Karpas-422 (cell line): ENCODE measurements at places on chromosomes 7 and 10. TPM values are rescaled to one million over a fixed set of nuclear protein-coding genes. Genes with fewer than 3 reads are reported as not detected.
A peak's percentile ranks its signal among the peaks of the same experiment; 100 is the strongest.

- H3K27me3 ChIP-seq, result no peaks in the 10 kb centered on the region
- no peak overlapping the region for H3K4me3 ChIP-seq
- H3K27ac ChIP-seq, result no peak overlapping the region
- DNase-seq, result no peak
- H3K4me1 ChIP-seq, result no peaks in the 10 kb centered on the region
- no peaks in the 10 kb centered on the region for H3K36me3 ChIP-seq
Measured at GRCh38 chr10:10919976-10920375, 97.7 kb upstream of the CELF2 start.

GRCh38 chr10:69279110-69279509, 814 bp downstream of the HK1 start:
- H3K4me3 ChIP-seq, result peak overlapping the region; percentile 42
- H3K36me3 ChIP-seq, result no peaks in the 10 kb centered on the region
- peaks cover 31% of the 10 kb centered on the region for H3K4me1 ChIP-seq

GRCh38 chr7:4682621-4683042, 537 bp downstream of the FOXK1 start:
- peaks cover 4% of the 10 kb centered on the region; the same call in 1 of the 2 replicates for H3K36me3 ChIP-seq
- DNase-seq, result peak; percentile 73
- H3K4me1 ChIP-seq, result peaks cover 21% of the 10 kb centered on the region
- no peaks in the 10 kb centered on the region for H3K27me3 ChIP-seq

The TMEM225B gene
- total RNA-seq, result 1.6 TPM in 1 of 2 replicates, not detected in the other

The LIPM gene
- total RNA-seq, result not detected in 2 replicates
